Fibroblast of skin of right quadriceps (primary cell): ENCODE measurements at places on chromosomes 1 and 21.

- peak; percentile 35 for DNase-seq
These were observed 10.4 kb downstream of the C1orf226 start for GRCh38 chr1:162391790-162392563.

GRCh38 chr1:45542591-45542990, 8.0 kb upstream of the AKR1A1 start:
- no peak for DNase-seq

DNA sequence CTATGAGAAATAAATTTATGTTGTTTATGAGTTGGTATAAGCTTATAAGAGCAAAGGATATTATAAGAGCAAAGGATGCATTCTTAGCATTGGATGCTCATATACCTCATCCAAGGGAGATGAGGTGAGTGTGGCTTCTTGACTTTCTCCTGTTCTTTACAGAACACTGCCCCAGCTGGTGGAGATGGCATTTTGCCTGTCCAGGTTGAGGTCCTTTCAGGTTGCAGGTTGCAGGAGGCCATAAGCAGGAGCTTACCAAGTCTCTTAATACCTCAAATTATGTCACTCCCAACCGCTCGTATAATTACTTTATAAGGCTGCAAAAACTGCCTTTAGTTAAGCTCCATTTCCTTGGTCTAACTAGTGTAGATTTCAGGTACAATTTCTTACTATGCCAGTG, 66.7 kb downstream of the RPE65 start:
- DNase-seq: no peak

GRCh38 chr1:41917835-41918449, 780 bp downstream of the HIVEP3 start:
- peak; percentile 37 for DNase-seq

DNA sequence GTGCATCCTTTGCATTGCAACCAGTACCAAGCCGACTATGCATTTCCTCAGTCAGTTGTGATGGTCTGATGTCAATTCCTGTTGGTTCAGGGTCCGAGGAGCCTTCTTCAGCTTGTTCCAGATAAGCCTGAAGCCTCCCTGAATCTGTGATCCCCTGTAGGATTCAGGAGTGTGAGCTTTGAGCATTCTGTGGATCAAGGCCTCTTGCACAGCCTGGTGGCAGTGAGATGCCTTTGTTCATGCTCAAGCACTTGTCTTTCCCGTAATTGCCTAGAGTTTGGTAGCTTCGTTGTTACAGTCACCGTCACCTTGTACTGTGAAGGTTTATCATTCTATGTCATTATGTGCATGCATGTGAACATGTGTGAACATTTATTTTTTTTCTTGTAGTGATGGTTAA, 103.5 kb downstream of the PBX1 start:
- no peak for DNase-seq

DNA sequence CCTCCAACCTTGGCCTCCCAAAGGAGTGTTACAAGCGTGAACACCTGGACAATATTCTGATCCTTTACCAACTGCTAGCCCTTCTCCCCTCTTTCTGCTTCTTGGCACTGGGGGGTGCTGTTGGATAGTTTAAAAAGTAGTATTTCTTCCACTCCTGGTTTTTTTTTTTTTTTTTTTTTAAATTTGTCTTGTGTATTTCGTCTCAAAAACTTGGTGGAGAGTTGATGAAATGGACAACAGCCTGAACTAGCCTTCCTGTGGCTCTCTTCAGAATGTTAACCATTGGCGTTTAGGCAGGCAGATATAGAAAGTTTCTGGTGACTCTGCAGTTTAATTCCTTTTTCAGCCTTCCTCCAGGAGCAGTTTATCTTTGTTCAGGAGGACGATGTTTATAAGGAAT, 69.7 kb upstream of the USP24 start:
- DNase-seq: peak; percentile 62

DNA sequence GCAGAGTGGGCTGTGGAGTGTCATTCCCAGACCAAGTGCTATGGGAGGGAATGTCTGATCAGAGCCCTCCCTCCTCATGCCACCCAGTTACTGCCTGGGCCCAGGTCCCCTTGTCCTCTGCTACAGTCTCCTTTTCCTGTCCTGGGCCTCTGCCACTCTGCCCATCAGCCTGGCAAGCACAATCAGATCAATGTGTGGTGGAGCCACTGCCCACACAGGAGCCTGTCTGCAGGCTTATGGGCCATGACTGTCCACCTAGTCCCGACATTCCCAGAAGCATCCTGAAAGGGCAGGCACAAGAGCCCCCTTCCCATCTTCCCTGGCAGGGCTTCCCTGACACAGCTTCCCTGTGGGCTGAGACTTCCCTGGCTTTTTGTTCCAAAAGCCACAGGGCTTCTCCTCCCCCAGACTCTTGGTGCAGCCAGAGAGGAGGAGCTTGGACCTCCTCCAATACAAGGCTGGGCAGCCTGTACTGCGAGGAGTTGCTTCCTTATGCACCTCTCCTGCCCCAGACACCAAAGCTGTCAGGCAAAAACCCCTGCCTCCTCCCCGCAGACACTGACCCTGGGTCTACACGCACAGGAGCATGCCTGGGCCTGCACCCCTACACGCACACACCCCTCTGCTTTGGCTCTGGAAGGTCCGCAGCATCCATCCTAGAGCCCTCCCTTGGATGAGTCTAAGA, 29.2 kb upstream of the CNTN2 start:
- peak; percentile 45 for DNase-seq

GRCh38 chr1:248793592-248793991, 32.1 kb downstream of the SH3BP5L start:
- no peak for DNase-seq

DNA sequence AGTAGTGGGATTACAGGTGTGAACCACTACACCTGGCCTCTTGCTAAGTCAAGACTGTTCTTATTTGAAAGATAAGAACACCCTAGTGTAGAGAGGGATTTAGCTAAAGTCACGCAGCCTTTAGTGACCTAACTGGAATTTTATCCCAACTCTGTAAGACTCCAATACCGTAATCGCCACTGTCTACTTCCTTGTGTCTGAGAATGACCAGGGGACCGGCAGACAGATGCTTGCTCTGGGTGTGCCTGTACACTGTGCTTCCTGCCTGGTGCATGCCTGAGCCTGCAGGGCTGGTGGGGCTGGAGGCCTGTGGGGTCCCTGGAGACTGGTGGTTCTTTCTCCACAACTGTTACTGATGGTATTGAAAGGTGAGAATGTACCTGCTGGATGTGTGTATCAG, 15.3 kb downstream of the MFSD2A start:
- DNase-seq: no peak

DNA sequence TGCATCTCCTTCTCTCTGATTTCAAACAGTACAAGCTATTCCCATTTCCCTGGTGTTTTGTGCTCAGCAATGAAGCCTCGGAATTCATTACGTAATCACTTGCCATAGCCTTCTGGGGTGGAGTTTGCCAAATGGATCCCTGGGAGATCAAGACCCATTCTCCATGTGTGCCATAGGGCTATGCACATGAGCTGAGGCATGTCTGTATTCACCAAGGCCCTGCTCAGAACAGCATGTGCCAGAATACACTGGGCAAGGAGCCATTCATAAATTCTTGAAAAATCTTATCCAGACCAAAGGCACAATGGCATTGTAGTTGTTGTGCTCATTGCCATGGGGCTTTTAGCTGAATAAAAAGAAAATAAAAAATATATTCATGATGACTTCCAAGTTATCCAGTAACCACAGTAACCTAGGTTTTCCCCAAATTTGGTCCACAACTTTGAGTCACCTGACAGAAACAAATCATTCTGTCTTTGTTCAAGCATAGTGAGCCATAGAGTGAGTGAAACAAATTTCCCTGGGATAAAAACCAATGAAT, 53.0 kb downstream of the CRB1 start:
- DNase-seq: peak; percentile 69

GRCh38 chr1:69743146-69743545, 175.4 kb downstream of the LRRC7 start:
- DNase-seq: no peak

DNA sequence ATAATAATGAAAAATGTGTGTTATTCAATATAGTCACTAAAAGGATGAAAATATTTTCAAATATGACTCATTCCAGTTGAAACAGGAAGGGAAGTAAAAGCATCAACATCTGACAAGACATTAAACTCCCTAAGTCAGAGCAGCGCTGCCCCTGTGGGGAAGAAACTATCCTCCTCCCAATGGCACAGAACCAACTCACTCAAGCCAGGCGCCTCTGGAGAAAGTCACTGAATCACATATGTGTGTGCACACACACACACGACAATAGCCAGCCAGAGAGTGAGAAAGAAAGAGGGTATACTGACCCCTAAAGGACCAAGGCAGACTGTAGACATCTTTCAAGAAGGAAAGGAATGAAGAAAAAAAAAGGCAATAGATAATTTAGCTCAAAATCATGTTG, 126.9 kb downstream of the SETD4 start:
- DNase-seq: peak; percentile 97

GRCh38 chr1:51898090-51898734, 19.7 kb upstream of the NRDC start:
- DNase-seq: peak; percentile 99

DNA sequence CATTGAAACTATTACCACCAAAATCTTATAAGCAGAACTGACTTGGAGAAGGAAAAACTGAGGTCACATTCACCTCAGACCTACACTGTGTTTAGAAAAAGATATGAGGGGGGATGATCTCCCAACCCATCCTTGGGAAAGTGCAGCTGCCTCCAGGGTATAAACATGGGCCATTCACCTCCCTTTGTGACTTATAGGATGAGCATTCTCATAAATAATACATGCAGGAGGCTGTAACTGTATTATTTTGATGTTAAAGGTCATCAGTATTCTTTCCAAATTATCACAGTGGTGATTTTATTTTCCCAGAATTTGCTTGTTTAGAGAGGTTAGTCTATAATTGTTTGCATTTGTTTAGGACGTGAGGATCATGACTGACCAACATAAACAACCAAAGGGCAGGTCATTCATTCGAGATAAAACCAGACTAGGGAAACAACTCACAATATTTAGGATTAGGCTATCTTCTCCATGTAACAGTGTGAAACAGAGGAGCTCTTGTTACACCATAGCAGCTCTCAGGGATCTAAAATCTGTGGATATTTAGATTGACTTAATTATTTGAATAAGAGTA, 109.2 kb upstream of the NR5A2 start:
- DNase-seq: no peak
